Stimulated activated CD8-positive, alpha-beta memory T cell treated with anti-CD3 and anti-CD28 coated beads, Interleukin-4, amount 100 ng/mL, for 4 hours (primary cell): ENCODE measurements at places on chromosomes 16 and 17.
A peak's percentile ranks its signal among the peaks of the same experiment; 100 is the strongest.

DNA sequence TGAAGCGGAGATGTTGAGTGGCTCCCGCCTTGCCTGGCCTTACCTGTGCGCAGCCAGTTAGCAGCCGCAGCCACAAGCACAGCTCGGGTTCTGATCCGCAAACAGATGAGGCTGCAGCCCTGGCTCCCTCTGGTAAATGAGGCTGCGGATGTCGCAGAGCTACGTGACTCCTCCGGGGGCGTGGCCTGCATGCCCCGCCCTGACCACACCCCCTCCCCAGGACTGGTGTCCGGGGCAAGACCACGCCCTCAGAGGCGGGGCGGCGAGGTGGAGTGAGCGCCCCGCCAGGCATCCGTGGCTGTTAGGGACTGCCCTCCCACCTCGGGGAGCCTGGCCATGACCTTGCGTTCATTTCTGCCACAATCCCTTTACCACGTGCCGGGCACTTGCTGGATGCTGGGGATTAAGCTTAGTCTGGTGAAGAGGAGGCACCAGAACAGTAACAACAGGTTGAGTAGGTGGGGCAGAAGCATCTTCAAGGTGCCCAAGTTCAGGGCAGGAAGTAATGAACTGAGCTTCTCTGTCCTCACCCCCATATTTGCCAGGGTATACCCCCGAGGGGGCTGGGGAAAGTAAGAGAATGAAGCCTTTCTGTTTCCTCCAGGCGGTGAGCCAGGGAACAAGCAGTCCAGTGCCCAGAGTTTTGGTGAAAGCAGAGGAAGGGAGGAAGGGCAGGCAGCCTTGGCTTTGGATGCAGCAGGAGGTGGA, at the start of gene ALDOC:
TSS of gene ALDOC (minus strand) at position 138 of the 708 bp plus-strand sequence. CDS start 1,363 bp downstream, outside the sequence.
- peak; percentile 96 for DNase-seq

- no peak for DNase-seq
Measured at GRCh38 chr16:85711982-85712587, 23.3 kb upstream of the GINS2 start.

- DNase-seq = no peak
Measured at GRCh38 chr17:44198721-44199552, 747 bp downstream of the ATXN7L3 start.

DNA sequence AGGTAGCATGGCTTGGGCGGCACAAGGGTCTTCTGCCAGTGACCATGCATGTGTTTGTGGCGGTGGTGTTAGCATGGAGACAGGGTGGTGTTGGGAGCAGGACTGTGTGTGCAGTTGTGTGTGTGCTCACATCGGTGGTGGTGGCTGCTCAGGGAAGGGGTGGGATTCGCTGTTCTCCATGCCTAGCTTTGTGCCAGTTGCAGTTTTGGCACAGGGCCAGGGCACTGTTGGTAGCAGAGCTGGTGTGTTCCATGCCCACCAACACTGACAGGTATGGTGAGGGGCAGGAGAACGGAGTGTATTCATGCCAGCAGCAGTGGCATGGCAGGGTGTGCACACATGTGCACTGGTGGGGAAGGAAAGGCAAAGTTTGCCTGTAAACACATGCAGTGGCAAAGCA, 77.3 kb upstream of the TEKT1 start:
- no peak for DNase-seq
